Naive thymus-derived CD8-positive, alpha-beta T cell (primary cell): ENCODE measurements at places on chromosomes 7 and 10. TPM values are rescaled to one million over a fixed set of nuclear protein-coding genes. Genes with fewer than 3 reads are reported as not detected.

GRCh38 chr7:7017707-7018280 is 164.6 kb upstream of the C1GALT1 start:
- H3K4me1 ChIP-seq: no peaks in the 10 kb centered on the region
- H3K27me3 ChIP-seq: peaks cover 8% of the 10 kb centered on the region
- no peak for DNase-seq

GRCh38 chr10:89392974-89393373 is 551 bp downstream of the IFIT1 start:
- H3K27ac ChIP-seq: peak overlapping the region; percentile 88
- peaks cover 58% of the 10 kb centered on the region for H3K4me1 ChIP-seq
- DNase-seq: no peak
- H3K36me3 ChIP-seq: peaks cover 1% of the 10 kb centered on the region
- no peaks in the 10 kb centered on the region for H3K27me3 ChIP-seq

Gene CYP2E1
- polyA plus RNA-seq: not detected

- H3K4me1 ChIP-seq: peaks cover 17% of the 10 kb centered on the region
- peaks cover 11% of the 10 kb centered on the region for H3K27me3 ChIP-seq
- H3K4me3 ChIP-seq: no peak overlapping the region
- H3K27ac ChIP-seq: no peak overlapping the region
- H3K36me3 ChIP-seq: no peaks in the 10 kb centered on the region
Measured at GRCh38 chr7:43302211-43302711, 189.8 kb downstream of the HECW1 start.

GRCh38 chr7:4876586-4876985 is 6.9 kb downstream of the RADIL start:
- H3K4me1 ChIP-seq: peaks cover 1% of the 10 kb centered on the region
- no peaks in the 10 kb centered on the region for H3K36me3 ChIP-seq
- H3K27me3 ChIP-seq: peaks cover 50% of the 10 kb centered on the region
- H3K27ac ChIP-seq: no peak overlapping the region

- H3K36me3 ChIP-seq: no peaks in the 10 kb centered on the region
- no peaks in the 10 kb centered on the region for H3K4me1 ChIP-seq
- peaks cover 30% of the 10 kb centered on the region for H3K27me3 ChIP-seq
- H3K4me3 ChIP-seq: no peak overlapping the region
Measured at GRCh38 chr10:2948127-2948854, 119.1 kb upstream of the PFKP start.

GRCh38 chr7:24244554-24244953 is 39.4 kb upstream of the NPY start:
- H3K4me1 ChIP-seq: no peaks in the 10 kb centered on the region
- no peak overlapping the region for H3K4me3 ChIP-seq
- no peak overlapping the region for H3K27ac ChIP-seq
- DNase-seq: no peak
- H3K36me3 ChIP-seq: no peaks in the 10 kb centered on the region

DNA sequence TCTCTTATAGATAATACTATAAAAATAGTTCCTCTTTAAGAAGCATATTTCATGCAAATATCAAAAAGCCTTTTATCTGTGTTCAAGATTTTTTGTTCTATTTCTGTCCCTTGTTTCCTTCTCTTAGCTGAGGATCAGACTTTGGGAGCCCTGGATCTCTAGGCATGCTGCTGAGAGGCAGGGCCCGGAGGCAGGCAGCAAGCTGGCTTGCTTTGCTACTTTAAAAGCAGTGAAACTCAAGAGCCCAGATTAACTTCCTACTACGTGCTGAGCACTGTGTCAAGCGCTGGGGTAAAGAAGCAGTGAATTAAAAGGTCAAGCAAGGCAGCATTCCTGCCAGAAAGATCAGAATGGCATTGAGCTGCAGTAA is 31.0 kb upstream of the ARID5B start:
- H3K4me3 ChIP-seq: no peak overlapping the region
- no peak for DNase-seq

DNA sequence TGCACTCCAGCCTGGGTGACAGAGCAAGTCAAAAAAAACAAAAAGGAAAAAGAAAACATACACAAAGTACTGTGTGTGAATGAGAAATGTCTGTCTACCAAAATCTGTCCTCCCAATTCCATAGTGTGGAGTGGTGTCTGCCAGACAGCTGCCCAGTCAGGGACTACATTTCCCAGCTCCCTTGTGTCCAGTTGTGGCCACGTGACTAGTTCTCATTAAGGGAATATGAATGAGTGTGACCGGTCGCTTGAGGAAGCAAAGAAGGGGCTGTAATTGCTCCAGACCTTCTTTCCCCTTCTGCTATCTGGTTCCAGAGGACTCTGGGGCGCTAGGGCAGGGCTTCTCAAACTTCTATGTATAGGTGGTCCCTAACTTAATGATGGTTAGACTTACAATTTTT is 204.1 kb downstream of the PHTF2 start:
- no peak for DNase-seq
- H3K27me3 ChIP-seq: no peaks in the 10 kb centered on the region
- no peaks in the 10 kb centered on the region for H3K4me1 ChIP-seq
- H3K27ac ChIP-seq: no peak overlapping the region
- no peaks in the 10 kb centered on the region for H3K36me3 ChIP-seq
- H3K4me3 ChIP-seq: no peak overlapping the region

DNA sequence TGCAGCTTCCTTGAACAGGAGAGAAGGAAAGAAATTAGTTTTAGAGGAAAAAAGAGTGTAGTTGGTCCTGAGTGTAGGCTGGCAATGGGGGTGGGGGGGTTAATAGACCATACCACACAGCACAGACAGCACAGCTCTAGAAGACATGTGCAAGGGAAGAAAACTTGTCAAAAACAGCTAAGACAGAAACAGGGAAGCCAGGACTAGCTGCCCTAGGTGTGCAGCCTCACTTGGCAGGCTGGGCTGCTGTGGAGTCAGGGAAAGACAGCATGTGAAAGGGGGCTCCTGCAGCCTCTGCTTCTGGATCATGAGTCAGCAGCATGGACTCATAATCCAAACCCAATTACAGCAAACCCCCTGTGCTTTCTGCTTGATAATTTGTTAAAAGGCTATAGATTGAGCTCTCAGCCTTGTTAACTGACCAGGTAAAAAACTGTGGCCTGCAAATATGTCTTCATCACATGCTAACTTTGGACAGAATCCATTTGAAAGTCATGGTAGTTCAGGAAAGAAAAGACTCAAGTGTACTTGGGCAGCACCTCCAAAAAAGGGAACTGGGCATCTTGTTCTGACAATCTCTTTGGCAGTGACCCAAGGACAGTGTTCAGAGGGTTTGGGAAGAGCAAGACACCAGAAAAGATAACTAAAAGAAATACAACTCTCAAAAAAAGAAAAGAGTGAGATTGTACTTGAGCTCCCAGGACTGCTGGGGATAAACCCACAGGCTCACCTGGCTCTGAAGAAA is 142.2 kb upstream of the VWC2 start:
- no peaks in the 10 kb centered on the region for H3K27me3 ChIP-seq
- H3K4me3 ChIP-seq: no peak overlapping the region
- no peak for DNase-seq
- H3K36me3 ChIP-seq: no peaks in the 10 kb centered on the region

Gene WNT8B
- polyA plus RNA-seq: 1.1 TPM

DNA sequence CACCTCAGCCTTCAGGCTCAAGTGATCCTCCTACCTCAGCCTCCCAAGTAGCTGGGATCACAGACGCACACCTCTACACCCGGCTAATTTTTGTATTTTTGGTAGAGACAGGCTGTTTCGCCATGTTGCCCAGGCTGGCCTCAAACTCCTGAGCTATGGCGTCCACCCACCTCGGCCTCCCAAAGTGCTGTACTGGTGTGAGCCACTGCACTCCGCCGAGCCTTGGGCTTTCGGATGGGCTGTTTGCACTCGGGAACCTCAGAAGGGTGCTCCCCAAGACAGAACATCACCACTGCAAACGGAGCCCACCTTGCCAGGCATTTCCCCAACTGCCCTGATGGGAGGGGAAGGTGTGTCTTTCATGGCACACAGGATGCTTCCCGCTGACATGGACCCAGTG is 27.3 kb downstream of the TMEM120A start:
- no peaks in the 10 kb centered on the region for H3K27me3 ChIP-seq
- H3K36me3 ChIP-seq: peaks cover 30% of the 10 kb centered on the region
- no peak overlapping the region for H3K4me3 ChIP-seq
- H3K27ac ChIP-seq: no peak overlapping the region
- peaks cover 6% of the 10 kb centered on the region for H3K4me1 ChIP-seq
- no peak for DNase-seq

- no peak for DNase-seq
- no peaks in the 10 kb centered on the region for H3K4me1 ChIP-seq
- no peak overlapping the region for H3K4me3 ChIP-seq
- no peaks in the 10 kb centered on the region for H3K27me3 ChIP-seq
- peaks cover 48% of the 10 kb centered on the region for H3K36me3 ChIP-seq
- no peak overlapping the region for H3K27ac ChIP-seq
Measured at GRCh38 chr10:98384531-98385133, 30.4 kb downstream of the PYROXD2 start.

DNA sequence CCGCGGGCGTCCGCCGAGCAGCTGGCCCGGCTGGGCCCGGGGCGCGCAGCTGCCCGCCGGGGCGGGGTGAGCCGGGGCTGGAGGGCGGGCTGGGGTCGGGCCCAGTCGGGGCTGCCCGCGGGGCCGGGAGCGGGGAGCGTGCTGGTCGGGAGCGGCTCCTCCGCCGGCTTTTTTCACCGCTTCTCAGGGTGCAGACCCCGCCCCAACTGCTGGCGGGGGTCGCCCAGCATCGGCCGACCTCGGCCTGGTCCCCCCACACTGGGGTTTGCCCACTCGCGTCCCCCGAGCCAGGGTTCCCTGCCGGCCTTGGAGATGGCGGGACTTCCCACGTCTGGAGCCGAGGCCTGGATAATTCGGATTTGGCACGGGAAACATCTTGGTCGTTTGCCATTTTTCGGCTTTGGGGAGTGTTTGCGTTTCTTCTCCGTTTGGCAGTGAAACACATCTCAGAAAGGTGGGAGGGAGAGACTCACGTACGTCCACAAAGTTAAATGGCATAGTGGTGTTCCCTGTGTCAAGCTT is 432 bp downstream of the TMEM248 start:
- H3K27me3 ChIP-seq: no peaks in the 10 kb centered on the region
- peak overlapping the region; percentile 98 for H3K27ac ChIP-seq
- peak overlapping the region; percentile 92 for H3K4me3 ChIP-seq
- peak; percentile 22 for DNase-seq

- H3K36me3 ChIP-seq: no peaks in the 10 kb centered on the region
- DNase-seq: no peak
- no peak overlapping the region for H3K4me3 ChIP-seq
- no peaks in the 10 kb centered on the region for H3K27me3 ChIP-seq
Measured at GRCh38 chr10:47078393-47079203, 167.4 kb downstream of the PTPN20 start.

DNA sequence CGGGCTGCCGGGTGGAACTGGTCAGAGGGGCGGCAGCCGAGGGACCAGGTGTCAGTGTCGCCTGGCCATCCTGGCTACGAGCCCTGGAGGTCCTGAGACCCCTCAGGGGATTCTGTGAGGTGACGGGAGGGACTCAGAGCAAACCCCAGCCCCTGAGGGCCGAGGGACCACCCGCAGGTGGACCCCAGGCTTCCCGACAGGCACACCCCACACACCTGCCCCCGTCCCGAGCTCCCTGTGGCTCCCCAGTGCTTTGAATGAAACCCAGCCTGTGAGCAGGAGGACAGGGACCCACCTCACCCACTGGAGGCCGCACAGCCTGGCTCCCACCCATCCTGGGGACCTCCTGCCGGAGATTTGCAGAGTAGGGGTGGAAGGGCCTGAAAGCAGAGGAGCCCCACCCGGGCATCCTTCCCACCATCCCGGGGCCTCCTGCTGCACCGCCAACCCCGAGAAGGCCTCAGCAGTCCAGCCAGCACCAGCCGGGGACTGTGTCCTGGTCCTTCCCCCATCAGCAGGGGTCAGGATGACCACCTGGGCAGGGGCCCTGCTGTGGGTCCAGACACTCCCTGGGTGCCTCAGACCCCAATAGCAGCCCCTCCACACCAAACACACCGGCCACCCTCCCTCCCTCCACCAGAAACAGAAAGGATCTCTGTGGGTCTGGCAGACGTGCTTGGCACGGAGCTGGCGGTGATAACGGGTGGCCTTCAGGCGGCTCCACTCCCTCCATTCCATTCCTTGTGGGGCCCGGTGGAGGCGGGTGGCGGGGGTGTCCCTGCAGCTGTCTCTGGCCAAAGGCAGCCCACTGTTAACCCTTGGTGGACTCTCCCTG is 13.9 kb downstream of the VENTX start:
- H3K4me1 ChIP-seq: no peaks in the 10 kb centered on the region
- no peak overlapping the region for H3K27ac ChIP-seq
- peaks cover 3% of the 10 kb centered on the region for H3K27me3 ChIP-seq
- no peak for DNase-seq

Gene GRM3
- polyA plus RNA-seq: not detected

DNA sequence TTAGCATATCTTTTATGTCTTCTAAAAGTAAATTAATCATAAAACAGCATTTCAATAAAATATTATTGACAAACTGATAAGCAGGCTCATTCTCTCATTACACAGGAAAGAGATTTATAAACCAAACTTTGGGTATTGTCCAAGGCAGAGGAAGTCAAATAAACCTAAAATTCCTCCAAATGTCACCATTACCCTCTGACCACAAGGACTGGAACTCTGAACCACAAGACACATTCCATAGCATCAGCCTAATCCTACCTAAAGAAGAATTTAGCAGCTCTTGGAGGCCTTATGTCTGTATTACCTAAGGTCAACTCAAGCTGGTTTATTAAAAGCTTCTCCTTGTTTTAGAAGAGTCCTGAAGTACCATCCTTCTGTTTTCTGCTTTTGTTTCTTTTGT is 82.4 kb upstream of the SLC13A1 start:
- no peaks in the 10 kb centered on the region for H3K27me3 ChIP-seq
- H3K27ac ChIP-seq: no peak overlapping the region
- H3K4me1 ChIP-seq: no peaks in the 10 kb centered on the region
- H3K4me3 ChIP-seq: no peak overlapping the region
- no peak for DNase-seq

- H3K4me3 ChIP-seq: no peak overlapping the region
- DNase-seq: no peak
- peaks cover 6% of the 10 kb centered on the region for H3K4me1 ChIP-seq
- H3K36me3 ChIP-seq: peaks cover 37% of the 10 kb centered on the region
- no peak overlapping the region for H3K27ac ChIP-seq
Measured at GRCh38 chr7:77315182-77315591, 101.0 kb downstream of the GSAP start.

DNA sequence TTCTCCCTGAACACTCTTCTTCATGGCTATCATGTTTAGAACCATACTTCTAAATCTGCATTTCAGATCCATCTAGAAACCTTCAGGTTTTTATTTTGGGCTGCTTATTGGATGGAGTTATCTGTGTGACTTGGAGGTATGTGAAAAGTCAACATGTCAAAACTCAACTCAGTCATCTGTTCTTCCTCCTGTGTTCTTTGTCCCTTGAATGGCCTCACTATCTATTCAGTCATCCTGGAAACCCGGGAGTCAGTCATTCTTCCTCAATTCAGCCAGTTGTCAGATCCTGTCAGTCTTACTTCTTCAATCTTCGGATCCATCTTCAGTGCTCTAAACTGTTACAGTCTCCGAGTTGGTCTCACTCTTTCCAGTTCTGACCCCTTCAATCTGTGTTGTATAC is 52.2 kb downstream of the VKORC1L1 start:
- no peak overlapping the region for H3K27ac ChIP-seq
- no peak for DNase-seq
- H3K36me3 ChIP-seq: peaks cover 15% of the 10 kb centered on the region
- no peaks in the 10 kb centered on the region for H3K27me3 ChIP-seq
- H3K4me1 ChIP-seq: peaks cover 15% of the 10 kb centered on the region
